Left cardiac atrium (tissue), 4 donors: ENCODE measurements at places on chromosomes 7 and 10. TPM values are rescaled to one million over a fixed set of nuclear protein-coding genes. Genes with fewer than 3 reads are reported as not detected.

GRCh38 chr7:96005271-96005670 is 232.9 kb downstream of the DYNC1I1 start:
- no peak for DNase-seq

The CXCL12 gene
- 213 TPM for total RNA-seq

The SLC29A3 gene
- total RNA-seq: 2.5 TPM

The HACD1 gene
- 104 TPM for total RNA-seq

DNA sequence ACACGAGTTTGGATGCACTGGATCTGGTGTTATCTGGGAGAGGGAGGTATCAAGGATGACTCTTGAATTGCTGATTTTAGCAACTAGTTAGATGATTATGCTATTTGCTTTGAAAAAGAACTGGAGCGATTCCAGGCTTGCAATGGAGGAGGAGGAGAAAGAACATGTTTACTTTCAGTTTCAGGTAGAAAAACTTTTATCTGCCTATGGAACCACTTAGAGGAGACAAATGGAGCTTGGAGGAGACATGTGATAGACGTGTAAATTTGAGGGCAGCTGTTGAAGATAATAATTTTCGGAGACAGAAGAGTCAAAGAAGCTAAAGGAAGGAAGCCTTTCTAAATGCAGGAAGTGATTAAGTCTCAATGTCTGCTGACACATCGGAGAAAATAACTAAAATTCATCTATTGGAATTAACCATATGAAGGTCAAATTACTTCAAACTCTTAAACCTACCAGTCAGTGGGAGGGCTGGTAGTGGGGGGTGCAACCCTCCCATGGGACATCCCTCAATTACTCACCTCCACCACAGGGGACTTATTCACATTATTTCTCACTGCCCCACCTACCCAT is 56.4 kb upstream of the GNAI1 start:
- no peak for DNase-seq

The HMX2 gene
- not detected for total RNA-seq

The PEX1 gene
- total RNA-seq: 11.6 TPM
